Left ventricle myocardium inferior (tissue), 1 donor: ENCODE measurements at places on chromosomes 5 and 9.

GRCh38 chr9:136079211-136079915 lies 15.7 kb downstream of the NACC2 start:
- DNase-seq: no peak

DNA sequence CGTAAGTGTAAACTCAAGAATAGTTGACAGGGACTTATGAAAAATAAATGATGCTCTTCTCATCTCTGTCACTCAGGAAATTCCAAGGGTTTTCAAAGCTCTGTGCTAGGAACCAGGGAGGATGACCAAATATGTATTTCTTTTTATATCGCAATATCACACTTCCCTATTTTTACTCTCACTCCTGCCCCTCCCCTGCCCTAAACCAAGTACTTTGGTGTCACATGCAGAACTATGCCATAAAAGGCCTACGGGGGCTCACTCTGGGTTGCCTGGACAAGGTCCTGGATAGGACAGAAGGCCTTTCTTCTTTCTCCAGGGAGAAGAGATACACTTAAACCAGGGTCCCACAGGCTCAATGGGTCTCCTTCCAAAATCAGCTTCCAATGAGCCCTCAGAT lies 8.3 kb upstream of the RETREG1 start:
- DNase-seq: no peak

GRCh38 chr5:64299805-64300204 lies 134.2 kb downstream of the RNF180 start:
- DNase-seq: no peak

GRCh38 chr5:132688536-132689339 lies 14.9 kb downstream of the IL4 start:
- DNase-seq: no peak

DNA sequence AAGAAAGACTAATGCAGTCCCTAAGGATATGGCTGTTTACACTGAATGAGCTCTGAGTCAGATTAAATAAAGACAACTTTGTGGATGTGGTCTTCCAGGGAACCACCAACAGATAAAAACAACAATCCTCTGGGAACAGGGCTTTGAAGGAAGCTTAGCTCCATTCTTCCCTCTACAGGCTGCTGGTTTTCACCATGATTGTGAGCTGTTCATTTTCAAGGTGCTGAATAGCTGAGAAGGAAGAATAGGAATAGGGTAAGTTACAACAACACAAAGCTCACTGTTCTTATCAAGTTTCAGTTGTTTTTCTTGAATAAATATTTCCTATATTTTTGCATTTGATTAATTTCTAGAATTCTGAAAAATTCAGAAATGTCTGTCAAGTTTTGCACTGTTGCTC lies 25.9 kb upstream of the PTAR1 start:
- no peak for DNase-seq

GRCh38 chr9:121303456-121304451 lies 35.8 kb downstream of the GSN start:
- DNase-seq: no peak

DNA sequence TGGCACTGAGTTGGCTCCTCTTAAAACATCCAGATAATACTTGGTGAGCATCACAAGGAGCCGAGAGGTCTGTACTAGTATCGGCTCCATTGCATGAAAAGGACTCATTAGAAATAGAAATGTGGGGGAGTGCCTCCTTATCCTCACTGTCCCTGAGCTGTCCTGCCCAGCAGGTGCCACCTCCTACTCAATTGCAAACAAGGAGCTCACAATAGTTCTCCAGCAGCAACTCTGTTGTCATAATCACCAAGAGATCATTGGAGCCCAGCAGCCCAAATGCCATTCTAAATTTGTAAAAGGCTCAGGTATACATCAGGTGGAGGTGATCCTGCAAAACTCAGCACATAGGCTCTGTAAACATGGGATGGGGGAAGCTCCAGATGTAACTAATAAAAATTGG lies 99.1 kb downstream of the PLK2 start:
- no peak for DNase-seq

DNA sequence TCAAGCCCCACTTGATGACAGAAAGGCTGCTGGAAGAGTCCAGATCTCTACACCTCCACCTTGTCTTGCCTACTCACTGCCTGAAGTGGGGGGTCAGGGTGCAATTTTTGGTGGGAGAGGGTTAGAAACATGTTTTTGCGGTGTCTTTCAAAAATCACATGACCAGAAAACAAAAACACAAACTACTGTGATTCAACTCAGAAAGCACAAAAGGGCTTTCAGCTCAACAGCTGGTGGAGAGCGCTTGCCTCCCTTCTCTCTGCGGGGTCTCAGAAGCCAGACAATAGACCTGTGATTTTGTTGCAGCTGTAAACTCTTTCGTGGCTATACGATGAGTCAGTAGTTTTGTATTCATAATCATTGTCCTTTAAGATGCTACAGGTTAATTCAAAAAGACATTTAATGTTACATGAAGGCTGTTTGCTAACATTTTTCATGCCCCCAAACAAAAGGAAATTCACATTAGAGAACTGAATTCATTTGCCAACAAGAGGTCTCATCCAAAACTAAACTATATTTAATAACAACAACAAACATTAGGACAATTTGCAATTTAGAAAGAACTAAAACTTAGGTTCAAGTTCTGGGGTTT lies 172.6 kb upstream of the RAI14 start:
- no peak for DNase-seq

DNA sequence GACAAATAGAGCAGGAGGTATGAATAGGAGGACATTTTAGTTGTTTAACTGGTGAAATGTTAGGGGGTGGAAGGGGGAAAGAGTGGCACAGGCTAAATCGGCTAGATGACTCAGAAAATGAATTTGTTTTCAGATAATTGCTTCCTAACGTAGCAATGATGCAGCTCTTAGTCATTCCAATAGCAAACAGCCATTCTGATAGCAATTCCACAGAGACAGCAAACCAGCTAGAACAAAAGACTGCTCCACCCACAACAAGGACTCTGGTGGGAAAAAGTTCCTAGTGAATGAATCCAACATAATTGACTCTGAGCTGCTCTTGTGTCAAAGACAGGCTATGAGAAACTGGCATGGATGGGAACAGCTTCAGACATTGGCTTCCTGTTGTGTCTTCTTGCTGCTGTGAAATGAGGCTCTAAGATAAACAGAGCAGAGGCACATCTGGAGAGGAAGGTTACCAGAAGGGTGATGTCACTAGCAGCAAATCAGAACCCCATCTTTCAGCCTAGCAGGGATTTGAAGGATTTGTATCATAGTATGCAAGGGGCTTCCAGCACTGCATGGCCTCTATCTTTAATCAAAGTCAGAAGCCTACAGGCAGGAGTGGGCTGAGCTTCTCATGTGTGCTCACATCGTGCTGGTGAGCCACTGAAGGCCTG lies 28.1 kb upstream of the F2RL1 start:
- DNase-seq: no peak

- DNase-seq: no peak
Measured at GRCh38 chr5:99104538-99105132, 175.8 kb upstream of the CHD1 start.

- no peak for DNase-seq
Measured at GRCh38 chr9:211557-211956, 3.1 kb upstream of the DOCK8 start.

DNA sequence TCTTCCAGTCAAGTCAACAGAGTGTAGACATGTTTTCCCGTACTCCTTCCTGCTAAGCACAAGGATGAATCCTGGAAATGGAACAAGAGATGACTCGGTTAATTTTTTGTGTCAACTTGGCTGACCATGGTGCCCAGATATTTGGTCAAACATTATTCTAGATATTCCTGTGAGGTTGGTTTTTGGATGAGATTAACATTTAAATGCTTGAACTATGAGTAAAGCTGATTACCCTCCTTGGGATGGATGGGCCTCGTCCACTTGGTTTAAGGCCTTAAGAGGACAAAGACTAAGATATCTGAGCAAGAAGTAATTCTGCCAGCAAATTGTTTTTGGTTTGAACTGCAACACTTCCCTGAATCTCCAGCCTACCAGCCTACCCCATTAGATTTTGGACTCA lies 338.1 kb upstream of the MSX2 start:
- DNase-seq: no peak

- no peak for DNase-seq
Measured at GRCh38 chr5:55036477-55036876, 12.4 kb downstream of the GZMK start.

DNA sequence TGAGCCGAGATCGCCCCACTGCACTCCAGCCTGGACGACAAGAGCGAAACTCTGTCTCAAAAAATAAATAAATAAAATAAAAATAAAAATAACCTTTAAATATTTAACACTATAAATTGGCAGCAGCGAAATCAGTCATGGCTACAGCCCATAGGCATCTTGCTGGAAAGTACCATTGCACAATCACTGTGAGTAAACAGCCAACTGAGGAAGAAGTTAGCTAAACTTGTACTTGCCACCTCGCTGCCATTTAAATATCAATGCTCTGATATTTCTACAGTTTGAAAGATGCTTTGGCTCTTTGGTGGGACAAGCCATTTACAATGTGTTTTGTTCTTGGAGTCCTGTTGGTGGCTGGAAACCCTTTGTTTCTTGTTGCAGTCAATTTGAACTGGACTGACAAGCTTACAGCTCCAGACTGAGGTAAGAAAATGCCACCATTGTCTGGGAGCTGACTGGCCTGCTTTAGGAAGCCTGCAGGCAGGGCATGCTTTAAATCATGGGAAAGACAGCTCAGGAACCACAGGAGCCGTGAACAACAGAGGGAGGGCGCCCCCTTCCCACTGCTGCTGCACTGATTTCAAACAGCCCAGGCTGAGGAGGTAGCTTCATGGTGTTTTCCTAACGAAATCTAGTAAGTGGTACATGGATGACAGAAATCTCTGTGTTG lies 322.8 kb upstream of the RFX3 start:
- no peak for DNase-seq

- DNase-seq: no peak
Measured at GRCh38 chr9:98538203-98538602, 170.5 kb downstream of the GABBR2 start.

GRCh38 chr5:19314840-19315239 lies 673.2 kb downstream of the CDH18 start:
- no peak for DNase-seq

GRCh38 chr9:347667-348292 lies 133.1 kb downstream of the DOCK8 start:
- DNase-seq: no peak

DNA sequence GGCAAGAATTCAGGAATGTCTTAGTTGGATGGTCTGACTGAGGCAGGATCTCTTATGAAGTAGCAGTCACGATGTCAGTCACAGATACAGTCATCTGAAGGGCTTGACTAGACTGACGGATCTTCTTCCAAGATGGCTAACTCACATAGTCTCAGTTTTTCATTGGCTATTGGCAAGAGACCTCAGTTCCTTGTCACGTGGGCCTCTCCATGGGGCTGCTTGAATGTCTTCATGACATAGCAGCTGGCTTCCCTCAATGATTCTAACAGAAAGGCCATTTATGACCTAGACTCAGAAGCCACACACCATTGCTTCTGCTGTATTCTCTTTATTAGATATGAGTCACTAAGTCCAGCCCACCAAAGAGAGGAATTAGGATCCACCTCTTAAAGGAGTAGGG lies 4.7 kb downstream of the APC start:
- DNase-seq: no peak

DNA sequence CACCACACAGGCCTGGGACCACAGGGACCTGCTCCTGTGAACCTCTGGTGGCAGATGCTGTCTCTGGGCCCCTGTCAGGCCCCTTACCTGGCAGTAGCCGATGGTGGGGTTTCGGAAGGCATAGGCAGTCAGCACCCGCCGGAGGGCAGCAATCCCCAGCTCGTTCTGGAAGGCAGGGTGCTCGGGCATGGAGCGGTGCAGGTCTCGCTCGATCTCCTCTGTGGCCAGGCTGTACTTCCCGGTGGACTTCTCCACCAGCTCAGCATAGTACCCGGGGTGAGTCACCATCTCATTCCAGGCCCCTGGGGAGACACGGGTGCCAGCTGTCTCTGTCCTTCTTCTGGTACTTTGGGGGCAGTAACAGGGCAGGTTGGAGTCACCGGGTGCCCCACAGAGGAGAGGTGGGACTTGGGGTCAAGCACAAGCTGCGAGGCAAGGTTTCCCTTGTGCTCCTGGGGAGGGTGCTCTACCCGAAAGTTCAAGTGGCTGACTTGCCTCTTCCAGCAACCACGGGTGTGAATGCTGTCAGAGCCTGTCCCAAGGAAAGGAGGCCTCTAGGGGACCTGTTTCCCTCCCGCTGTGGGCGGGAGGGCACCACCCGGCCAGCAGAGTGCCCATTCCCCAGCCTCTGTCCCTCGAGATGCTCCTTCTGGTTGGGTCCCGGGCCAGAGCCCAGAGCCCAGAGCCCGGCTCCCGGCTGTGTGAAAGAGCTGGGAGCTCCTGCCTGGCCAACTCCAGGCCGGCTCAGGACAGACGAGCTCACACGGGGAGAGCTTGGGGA lies 19.8 kb upstream of the MRNIP start:
- no peak for DNase-seq

GRCh38 chr9:7778851-7779600 lies 20.6 kb downstream of the DMAC1 start:
- no peak for DNase-seq

GRCh38 chr9:1083325-1083913 lies 33.3 kb downstream of the DMRT2 start:
- peak; percentile 21 for DNase-seq

DNA sequence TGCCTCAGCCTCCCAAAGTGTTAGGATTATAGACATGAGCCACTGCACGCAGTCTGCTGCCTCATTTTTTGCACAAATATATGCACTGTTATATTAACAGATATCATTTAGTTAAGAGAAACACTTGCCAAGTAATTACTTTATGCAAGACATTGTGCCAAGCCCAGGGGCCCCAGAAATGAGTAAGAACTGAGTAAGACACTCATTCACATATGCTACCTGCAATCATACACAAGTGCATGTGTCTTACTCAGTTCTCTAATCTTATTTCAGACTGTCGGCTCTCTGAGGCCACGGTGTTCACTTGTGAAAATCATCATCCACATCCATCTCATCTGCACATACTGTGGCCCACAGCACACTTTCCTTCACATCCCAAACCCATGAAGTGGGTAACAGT lies 16.0 kb downstream of the TRAF1 start:
- no peak for DNase-seq

DNA sequence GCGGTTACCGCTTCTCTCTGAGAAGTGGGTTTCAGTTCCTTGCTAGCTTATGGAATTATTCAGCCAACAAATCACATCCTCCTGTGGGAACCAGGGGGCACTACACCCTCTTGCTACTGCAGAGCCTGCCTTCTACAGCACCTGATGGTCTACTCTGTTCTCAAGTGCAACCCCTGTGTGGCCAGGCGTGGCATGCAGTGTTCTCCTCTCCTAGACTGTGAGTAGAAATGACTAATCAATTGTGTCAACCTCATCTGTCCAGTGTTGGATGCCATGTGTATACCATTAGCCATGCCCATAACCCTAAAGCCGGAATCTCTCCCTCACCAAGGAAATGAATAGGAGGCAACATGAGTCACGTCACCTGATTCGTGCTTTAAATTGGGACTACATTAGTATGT lies 117.2 kb upstream of the LIFR start:
- DNase-seq: no peak

DNA sequence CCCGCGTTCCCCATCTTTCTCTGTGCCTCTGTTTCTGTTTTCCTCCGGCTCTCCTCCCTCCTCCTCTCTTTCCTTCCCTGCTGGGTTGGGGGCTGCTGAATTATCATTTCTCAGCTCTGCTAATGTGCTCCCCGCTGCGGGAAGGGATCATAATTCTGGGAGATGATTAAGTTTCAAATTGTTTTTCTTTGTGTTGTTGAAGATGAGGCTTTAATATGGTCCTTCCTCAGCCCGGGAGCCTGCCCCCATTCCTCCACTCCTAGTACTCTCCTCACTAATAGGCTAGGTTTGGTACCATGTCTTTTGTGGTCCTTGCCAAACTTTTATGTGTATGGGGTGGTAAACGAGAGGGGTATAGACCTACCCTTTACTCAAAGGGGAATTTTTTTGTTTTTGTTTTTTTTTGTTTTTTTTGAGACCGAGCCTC lies 5.7 kb upstream of the PCDH1 start:
- no peak for DNase-seq
